ENCODE measurements at places on chromosomes 7 and 10. TPM values are rescaled to one million over a fixed set of nuclear protein-coding genes. Genes with fewer than 3 reads are reported as not detected.
A peak's percentile ranks its signal among the peaks of the same experiment; 100 is the strongest.

GRCh38 chr7:23462846-23463245, 7.4 kb downstream of the IGF2BP3 start:
- peak overlapping the region; percentile 80 for H3K27ac ChIP-seq
- H3K27me3 ChIP-seq = peaks cover 2% of the 10 kb centered on the region
- H3K4me1 ChIP-seq = peaks cover 37% of the 10 kb centered on the region

- no peak overlapping the region for H3K4me3 ChIP-seq
- H3K4me1 ChIP-seq = peaks cover 14% of the 10 kb centered on the region
- no peak for DNase-seq
- H3K36me3 ChIP-seq = no peaks in the 10 kb centered on the region
Observed at GRCh38 chr10:118033905-118034304, 12.8 kb downstream of the RAB11FIP2 start.

Gene GIMAP5
- total RNA-seq = 220 TPM

Gene ADAMTS14
- total RNA-seq = 1.1 TPM

Gene WNT2
- 0.41 TPM for total RNA-seq
